ENCODE measurements at places on chromosomes 5 and 9. TPM values are rescaled to one million over a fixed set of nuclear protein-coding genes. Genes with fewer than 3 reads are reported as not detected.
A peak's percentile ranks its signal among the peaks of the same experiment; 100 is the strongest.

Gene RC3H2
- total RNA-seq: 58.4 TPM

Gene MCIDAS
- total RNA-seq: not detected

Gene TMEM215
- not detected for total RNA-seq

- no peak for DNase-seq
- H3K4me3 ChIP-seq: no peak overlapping the region
- no peak overlapping the region for H3K27ac ChIP-seq
- no peaks in the 10 kb centered on the region for H3K27me3 ChIP-seq
These were observed 158.0 kb upstream of the FREM1 start for GRCh38 chr9:15068261-15068660.

DNA sequence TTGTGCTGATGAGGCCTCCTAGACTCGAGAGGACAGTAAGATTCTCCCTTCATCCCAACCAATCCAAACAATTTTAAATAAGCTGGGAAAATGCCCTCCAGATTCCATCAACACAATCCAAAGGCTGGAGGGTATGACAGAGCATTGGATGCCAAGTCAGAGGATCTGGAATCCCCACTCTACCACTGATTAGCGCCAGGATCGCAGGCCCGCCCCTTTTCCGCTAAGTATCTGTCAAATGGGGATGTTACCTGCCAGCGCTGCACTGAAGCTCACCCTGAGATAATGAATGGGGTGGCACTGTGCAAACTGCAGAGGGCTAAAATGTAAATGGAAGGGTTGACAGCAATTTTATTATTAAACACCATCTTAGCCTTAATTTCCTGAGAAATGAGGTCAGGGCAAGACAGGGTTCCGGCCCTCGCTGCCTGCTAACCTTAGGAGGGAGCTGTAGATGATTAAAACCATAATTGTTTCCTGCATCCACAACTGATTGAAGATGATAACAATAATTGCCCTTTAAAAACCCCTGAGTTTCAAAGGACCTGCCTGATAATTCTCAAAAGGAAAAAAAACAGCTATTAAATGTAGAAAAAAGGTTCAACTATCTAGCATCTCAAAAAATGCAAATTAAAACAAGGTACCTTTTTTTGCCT lies 31.6 kb upstream of the GABBR2 start:
- H3K4me3 ChIP-seq: no peak overlapping the region
- H3K27me3 ChIP-seq: no peaks in the 10 kb centered on the region
- peaks cover 8% of the 10 kb centered on the region for H3K4me1 ChIP-seq

- no peak for DNase-seq
- no peaks in the 10 kb centered on the region for H3K27me3 ChIP-seq
- peak overlapping the region; percentile 89 for H3K27ac ChIP-seq
- no peaks in the 10 kb centered on the region for H3K4me1 ChIP-seq
These were observed 492 bp downstream of the TENT2 start for GRCh38 chr5:79612667-79613198.

DNA sequence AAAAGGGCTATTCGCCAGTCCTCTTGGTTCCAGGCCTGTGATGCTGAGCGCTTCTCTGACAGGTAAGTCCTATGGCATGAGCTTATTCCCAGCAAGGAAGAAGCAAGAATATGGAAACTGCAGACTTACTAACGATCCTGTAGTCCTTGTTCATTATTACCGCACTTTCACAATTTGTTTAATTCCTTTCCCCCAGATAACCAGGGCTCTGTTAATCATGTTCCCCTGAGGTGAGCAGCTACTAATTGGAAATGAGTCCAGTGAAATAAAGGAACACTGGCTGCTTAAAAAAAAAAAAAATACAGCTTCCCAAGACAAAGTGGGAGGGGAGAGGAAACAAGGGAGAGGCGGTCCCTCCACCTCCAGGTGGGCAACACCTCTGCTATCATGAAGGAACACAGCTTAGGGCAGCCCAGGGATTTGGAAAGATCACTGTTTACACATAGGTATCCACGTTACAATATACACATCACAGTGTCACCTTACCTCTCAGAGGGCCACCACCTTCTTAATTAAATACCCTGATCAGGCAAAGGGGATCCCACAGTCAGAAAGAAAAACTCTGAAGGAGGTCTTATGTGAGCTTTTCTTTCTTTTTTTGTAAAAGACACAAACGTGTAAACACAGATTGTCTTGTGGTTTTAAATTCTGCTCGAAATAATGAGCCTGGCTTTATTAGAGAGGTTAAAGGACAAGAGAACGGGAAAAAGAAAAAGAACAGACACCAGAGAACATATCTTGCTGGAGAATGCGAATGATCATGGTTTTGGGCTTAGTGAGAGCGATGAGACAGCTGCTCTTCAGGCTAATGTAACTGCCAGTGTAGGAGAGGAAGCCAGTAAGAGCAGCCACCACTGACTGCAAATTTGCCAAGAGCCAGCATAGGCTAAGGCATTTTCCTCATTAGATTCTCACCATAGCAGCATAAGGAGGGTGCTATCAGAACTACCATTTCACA lies 258.6 kb downstream of the CRB2 start:
- no peak overlapping the region for H3K4me3 ChIP-seq
- H3K36me3 ChIP-seq: no peaks in the 10 kb centered on the region
- H3K27me3 ChIP-seq: no peaks in the 10 kb centered on the region
- no peak for DNase-seq

- H3K27ac ChIP-seq: no peak overlapping the region
- no peaks in the 10 kb centered on the region for H3K27me3 ChIP-seq
- H3K36me3 ChIP-seq: no peaks in the 10 kb centered on the region
- DNase-seq: peak; percentile 17
- no peak overlapping the region for H3K4me3 ChIP-seq
These were observed 233.7 kb downstream of the SPOCK1 start for GRCh38 chr5:137265457-137265856.

DNA sequence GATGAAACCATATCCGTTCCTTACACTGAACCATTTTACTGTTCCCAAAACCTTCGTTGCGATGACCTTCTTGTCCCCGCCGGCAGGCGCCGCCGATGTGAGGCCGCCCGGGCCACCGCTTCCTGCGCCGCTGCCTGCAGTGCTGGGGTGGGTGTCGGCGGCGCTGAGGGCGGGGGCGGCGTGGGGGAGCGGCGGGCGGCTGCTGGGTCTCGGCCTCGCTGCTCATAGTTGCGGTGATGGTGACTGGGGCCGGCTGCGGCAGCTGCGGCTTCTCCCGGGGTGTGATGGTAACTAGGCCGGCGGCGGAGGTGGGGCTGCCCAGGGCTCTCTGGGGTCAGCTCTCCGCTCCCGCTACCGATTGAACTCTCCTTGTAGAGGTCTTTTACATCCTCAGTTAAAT lies 14.1 kb upstream of the OR2S2 start:
- no peak for DNase-seq
- H3K27ac ChIP-seq: no peak overlapping the region
- no peaks in the 10 kb centered on the region for H3K4me1 ChIP-seq
